Suppressor macrophage treated with lipopolysaccharide for 4 hours (primary cell): ENCODE measurements at places on chromosomes 2 and 18.

DNA sequence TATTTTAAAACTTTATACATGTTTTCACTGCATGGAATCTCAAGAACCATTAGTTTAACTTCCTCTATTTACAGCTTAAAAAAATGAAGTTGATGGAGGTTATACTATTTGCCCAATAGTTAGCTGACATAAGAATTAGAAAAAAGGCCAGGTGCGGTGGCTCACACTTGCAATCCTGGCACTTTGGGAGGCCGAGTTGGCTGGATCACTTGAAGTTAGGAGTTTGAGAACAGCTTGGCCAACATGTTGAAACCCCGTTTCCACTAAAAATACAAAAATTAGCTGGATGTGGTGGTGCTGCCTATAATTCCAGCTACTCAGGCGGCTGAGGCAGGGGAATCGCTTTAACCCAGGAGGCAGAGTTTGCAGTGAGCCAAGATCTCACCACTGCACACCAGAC is 125.1 kb upstream of the CDH19 start:
- no peak for DNase-seq

- DNase-seq: no peak
Observed at GRCh38 chr18:3645384-3646156, 195.6 kb downstream of the TGIF1 start.

- no peak for DNase-seq
Observed at GRCh38 chr18:75507636-75508035, 80.1 kb upstream of the SMIM21 start.

GRCh38 chr2:234905547-234906265 is 46.1 kb upstream of the SH3BP4 start:
- no peak for DNase-seq

DNA sequence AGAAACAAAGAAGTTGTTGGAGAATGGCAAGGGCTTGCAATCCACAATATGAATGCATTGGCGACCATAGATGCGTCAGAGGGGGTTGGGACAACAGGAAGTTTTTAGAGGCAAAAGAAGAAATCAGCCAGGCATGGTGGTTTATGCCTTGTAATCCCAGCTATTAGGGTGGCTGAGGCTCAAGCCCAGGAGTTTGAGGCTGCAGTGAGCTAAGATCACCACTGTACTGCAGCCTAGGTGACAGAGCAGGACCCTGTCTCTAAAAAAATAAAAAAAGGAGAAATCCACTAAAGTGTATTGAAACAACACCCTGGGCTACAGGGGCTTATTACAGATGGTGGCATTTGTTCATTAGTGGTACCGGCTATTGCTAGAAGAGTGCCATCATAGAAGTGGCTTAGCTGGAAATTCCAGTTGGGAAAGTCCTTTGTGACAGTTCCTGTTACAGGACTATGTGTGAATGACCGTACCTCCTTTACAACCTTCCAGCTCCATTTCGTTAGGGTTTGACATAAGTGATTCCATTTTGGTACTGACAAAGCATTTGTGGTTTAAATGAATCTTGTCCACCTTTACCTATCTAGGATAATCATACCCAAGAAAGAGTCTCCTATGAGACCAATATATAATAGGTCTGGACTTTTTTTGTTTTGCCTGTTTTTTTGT is 10.7 kb upstream of the WDSUB1 start:
- DNase-seq: no peak

DNA sequence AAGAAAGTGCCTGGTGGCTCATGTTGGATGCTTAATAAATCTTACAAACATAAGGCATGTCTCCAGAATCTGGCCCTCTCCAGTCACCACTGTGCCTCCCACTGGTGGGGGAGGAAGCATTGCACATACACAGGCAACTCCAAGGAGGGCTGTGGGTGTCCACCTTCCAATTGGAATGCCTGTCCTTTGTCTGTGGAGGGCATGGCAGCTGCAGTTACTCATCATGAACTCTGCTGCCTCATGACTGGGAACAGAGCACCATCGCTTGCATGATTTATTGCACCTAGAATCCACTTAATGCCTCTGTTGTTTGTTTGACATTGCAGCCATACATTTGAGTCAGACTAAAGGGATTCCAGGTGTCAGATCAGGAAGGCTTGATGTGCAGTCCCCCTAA is 278.9 kb downstream of the PRKCE start:
- peak; percentile 20 for DNase-seq

GRCh38 chr2:28469304-28469703 is 26.6 kb upstream of the PLB1 start:
- no peak for DNase-seq

- DNase-seq: peak; percentile 40
Observed at GRCh38 chr2:61690078-61690596, 152.0 kb upstream of the XPO1 start.

DNA sequence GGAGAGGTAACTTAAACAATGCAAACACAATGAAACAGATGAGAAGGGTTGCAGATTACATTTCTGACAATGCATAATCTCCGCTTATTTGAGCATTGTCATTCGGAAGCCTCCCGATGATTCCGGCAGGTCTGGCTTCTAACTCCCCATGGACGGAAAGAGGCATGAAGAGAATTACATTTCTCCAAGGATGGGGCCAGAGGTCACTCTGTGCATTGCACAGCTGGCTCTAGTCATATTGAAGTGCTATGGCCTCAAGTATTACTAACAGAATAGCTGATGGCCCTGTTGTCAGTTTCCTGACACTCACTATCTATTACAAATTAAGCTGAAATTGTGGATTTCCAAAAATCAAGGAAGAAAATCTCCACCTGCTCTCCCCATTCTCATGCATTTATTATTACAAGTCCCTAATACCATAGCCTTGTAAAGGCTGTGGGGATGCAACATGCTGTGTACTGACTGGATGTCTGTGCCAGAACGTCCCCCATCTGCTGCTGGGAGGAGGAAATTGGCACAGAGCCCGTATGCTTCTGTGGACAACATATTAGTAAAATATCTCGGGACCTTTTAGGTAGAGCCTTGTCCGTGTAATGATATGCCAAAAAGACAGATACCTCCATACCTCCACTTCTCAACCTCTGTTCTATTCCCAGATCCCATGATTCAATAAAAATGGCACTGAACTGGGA is 168.1 kb downstream of the SETBP1 start:
- DNase-seq: no peak

DNA sequence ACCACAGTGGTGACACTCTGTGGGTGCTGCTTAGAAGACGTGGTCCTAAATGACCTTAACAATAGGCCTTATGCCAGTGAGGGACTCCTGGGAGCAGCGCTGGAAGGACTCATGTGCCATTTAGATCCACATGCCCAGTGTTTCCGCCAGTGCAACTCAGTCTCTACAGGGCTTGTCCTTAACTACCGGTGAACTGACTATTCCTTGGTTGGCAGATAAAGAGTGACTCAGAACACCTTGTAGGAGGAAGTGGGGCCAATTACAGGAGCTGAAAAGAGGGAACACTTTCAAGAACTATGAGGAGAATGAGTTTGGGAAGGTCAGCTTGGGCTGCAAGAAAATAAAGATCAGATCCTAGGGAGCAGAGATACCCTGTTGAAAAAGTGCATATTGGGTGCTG is 1.8 kb upstream of the CDK5R2 start:
- no peak for DNase-seq

- no peak for DNase-seq
Observed at GRCh38 chr2:10811517-10811916, 1.1 kb downstream of the PDIA6 start.

- no peak for DNase-seq
Observed at GRCh38 chr2:51697095-51697494, 665.2 kb upstream of the NRXN1 start.

DNA sequence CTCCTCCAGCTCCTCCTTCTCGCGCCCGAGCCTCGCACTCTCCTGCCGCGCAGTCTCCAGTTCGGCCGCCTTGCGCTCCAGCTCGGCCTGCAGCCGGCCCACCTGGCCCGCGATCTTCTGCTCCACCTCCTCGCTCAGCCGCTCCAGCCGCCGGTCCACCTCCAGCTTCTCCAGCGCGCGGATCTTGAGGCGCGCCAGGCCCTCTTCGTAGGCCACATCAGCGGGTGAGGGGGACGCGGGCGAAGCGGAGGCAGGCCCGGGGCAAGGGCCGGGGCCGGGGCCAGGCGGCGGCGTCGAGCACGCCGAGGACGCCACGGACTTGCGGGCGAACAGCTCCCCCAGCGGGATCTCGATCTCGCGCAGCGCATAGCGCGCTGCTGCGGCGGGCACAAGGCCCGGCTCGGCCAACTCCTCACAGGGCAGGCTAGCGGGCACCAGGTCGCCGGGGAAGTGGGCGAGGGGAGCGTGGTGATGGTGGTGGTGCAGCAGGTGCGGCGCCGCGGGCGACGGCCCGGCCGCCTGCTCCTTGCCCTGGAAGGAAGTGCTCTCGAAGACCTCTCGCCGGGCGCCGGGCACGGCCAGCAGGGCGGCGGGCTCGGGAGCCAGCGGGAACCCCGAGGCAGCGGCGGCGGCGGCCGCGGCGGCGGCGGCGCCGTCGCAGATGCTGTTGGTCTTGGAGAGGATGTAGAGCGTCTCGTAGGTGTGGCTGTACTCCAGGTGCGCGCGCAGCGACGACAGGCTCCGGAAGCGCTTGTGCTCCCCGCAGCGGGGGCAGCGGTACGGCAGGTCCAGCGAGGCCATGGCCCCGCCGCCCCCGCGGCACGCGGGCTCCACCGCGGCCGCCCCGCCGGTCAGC is 15.2 kb downstream of the FBXO41 start:
- DNase-seq: no peak

DNA sequence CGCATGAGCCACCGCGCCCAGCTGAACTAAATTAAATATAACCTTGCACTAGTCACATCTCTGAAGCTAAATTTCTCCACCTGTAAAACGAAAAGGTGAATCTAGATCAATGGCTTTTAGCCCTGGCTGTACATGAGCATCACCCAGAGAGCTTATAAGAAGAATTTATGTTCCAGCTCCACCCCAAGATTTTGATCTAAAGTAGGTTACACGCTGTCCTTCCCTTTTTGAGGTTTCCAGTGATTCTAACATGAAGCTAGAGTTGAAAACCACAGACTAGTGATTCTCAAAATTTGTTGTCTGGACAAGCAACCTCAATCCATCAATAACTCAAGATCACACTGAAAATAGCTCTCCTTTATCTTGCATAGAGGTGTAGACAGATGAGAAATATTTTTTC is 208.8 kb upstream of the CRIM1 start:
- DNase-seq: no peak

- DNase-seq: no peak
Observed at GRCh38 chr2:177338177-177338721, 54.3 kb upstream of the AGPS start.

GRCh38 chr2:240913810-240914644 is 7.9 kb downstream of the CROCC2 start:
- peak; percentile 62 for DNase-seq

DNA sequence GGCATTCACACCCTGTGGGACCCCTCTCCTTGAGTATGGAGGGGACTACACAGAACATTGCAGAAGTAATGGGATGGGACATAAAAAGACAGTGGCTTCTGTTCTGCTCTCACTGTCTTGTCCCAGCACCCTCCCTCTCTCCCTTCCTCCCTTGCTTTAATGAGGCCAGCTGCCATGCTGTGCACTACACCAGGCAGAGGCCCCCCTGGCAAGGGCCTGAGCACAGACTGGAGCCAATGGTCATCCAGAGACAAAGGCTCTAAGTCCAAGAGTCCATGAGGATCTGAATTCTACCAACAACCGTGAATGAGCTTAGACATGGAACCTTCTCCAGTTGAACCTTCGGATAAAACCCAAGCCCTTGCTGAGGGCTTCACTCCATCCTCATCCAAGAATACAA is 263.0 kb downstream of the NDUFA10 start:
- no peak for DNase-seq

DNA sequence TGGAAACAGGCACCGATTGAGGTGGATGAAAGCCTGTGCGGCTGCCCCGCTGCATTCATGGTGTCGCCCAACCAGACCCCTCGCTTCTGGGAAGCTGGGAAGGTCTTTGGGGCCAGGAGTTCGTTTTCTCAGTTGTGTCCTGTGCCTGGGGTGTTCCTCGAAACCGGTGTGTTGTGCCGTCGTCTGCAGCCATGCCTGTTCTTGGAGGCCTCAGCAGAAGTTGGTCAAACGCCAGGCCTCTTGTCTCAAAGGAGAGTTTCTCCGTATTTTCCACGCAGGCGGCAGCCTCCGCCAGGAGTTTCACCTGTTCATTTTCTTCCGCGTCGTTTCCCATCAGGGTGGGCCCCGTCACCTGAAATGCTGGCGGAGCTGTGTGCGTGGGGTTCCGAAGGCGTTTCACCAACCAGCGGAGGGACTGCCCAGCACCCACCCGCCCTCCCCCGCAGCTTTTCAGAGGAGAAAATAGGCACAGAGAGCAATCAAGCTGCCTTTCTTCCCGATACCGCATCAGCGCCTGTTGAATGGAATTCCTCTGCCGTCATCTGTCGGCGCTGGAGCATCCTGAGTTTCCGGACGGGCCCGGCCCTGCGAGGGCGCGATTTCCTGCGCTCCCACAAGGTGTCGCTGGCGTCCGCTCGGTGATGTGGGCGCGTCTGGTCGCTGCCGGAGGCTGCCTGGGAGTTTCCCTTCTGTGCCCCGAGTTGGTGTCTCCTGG is 17.0 kb upstream of the NFATC1 start:
- peak; percentile 89 for DNase-seq

DNA sequence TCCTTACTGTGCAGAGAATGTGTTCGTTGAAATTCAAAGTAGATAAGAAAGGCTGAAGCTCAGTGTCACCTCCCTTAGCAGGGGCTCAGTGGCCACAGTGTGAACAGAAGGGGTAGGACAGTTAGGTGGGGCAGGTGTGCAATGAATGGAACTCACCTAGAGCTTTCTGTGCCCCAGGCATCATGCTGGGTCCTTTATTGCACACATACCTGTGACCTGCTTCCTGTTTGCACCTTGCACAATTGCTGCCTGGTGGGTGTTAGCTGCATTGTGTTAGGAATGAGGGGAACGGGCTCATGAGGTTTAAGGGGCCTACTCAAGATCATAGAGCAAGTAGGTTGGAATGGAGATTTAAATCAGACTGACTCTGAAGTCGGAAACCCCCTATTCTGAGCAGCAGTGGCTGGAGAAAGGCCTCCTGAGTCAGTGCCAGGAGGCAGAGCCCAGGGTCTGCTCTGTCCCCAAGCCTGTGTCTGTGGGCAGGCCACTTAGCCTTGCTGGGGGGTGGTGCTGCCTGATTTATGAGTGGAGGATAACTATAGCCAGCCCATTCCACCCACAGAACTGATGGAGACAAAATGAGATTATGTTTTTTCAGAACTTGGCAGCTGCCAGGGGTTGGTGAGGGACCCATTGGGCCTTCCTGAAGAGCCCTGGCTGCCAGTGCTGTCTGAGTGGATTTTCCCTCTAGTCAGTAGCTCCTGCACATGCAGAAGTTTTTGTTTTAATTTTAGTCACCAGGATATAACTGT is 76.2 kb downstream of the NPAS2 start:
- no peak for DNase-seq

DNA sequence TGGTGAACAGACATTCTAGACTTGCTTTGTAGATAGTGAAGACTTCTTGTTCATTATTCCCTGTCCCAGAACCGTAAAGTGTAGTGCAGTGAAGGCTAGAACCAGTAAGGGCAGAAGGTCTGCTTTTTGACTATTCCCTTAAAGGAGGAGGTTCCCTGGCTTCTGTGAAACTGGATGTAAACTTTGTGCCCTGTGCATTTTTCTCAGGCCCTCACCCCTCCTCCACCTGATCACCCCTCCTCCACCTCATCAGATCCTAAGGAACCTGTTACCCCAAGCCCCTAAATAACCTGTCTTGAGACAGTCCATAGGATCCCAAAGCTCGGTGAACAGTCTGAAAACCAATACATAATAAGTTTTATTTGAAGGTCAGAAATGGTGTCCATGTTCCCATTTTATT is 33.7 kb downstream of the SFT2D3 start:
- DNase-seq: no peak
